LoVo (cell line): ENCODE measurements at places on chromosomes 11 and 22.

DNA sequence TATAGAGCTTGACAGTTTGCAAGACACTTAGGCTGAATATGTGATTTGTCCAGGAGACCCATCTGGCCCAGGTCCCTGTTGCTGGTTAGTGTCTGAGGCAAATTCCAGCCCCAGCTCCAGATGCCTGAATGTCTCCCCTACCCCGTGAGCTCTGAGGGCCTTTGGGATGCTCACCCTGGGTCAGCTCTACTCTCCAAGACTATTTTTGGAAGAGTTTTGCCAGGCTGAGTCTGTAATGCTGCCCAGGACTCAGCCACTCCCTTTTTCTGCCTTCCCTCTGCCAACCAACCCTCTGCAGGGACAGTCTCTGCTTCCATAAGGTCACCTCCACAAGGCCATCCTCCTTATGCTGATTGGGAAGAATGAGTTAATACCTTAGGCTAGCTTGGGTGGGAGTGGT is 66.3 kb downstream of the CABIN1 start:
- no peak for DNase-seq

GRCh38 chr11:8765294-8765693 is 82.7 kb downstream of the RPL27A start:
- no peak for DNase-seq

- no peak for DNase-seq
Measured at GRCh38 chr11:15229069-15229468, 114.3 kb downstream of the INSC start.

DNA sequence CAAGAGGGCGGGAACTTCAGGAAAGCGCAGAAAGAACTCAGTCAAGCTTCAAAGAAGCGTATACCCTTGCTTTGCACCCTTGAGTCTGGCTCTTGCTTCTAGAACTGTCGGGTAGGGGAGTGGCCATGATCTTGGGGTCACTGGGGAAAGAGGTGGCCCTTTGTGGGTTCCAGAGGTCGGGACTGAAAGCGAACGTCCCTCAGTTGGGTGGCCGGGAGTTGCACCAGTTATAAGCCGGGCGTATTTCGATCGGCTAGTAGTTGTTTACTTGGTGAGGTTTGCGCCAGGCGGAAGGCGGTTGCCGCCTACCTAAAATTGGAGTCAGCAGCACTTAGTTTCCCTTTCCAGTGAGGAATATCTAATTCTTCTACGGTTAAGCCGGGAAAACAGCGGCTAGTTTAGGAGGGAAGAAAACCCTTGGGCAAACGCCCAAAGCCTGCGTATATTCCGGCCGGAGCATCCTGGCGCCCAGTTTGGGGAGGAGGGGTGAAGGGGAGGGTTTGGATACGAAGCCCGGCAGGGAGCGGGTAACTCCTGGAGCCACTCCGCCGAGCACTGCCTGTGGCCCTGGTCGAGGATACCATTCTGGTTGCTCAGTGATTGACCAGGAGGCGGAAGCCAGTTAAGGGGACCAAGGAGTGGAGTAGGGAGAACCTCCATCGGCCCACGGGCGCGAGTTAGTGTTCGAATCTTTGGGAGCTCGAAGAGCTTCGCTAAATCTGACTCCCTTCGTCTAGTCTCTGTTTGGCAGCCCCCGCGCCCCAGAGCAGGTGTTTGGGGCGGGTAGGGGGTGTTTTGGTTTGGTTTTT is 807 bp upstream of the WT1 start:
- no peak for DNase-seq

DNA sequence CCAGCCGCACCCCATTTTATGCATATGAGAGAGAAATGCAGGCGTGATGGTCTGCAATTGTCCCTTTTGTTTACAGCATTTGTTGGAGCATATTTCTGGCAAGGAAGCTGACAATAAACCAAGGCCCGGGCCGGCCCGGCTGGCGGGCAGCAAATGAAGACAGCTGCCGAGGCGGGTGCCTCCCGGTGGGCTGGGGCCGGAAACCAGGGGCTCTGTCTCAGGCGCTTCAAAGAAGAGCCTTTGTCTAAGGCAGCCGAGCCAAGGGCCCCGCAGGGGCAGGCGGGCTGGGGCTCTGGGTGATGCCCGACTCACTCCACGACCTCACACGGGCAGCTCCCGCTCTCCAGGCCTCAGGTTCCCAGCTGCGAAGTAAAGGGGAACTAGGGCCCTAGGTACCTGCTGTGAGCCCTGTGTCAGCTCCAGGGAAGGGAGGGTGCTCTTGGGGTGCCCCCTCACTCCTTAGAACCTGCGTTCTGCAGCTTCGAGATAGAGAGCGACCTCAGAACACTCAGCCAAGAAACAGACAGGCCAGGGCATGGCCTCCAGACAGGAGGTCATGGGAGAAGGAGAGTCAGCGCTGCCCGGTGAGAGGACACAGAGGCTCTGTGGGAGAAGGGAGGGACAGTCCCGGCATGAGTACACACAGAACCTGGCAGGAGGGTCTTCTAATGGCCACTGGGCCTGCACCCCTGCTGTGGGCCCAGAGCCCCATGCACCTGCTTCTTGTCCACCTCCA is 2.4 kb downstream of the LINC01488 start:
- no peak for DNase-seq

DNA sequence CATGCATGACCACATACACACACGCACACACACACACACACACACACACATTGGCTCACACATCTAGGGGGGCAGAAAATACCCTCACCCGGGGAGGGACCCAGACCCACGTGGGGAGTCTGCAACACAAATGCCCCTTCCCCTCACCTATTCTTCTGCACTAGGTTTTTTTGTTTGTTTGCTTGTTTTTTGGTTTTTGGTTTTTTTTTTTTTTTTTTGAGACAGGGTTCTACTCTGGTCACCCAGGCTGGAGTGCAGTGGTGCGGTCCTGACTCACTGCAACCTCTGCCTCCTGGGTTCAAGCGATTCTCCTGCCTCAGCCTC is 28.4 kb downstream of the WEE1 start:
- no peak for DNase-seq

- no peak for DNase-seq
Measured at GRCh38 chr11:105588001-105588400, 21.9 kb upstream of the GRIA4 start.

GRCh38 chr22:44734801-44735517 is 17.4 kb upstream of the ARHGAP8 start:
- DNase-seq: no peak

- DNase-seq: no peak
Measured at GRCh38 chr11:129731316-129731715, 84.3 kb upstream of the TMEM45B start.

DNA sequence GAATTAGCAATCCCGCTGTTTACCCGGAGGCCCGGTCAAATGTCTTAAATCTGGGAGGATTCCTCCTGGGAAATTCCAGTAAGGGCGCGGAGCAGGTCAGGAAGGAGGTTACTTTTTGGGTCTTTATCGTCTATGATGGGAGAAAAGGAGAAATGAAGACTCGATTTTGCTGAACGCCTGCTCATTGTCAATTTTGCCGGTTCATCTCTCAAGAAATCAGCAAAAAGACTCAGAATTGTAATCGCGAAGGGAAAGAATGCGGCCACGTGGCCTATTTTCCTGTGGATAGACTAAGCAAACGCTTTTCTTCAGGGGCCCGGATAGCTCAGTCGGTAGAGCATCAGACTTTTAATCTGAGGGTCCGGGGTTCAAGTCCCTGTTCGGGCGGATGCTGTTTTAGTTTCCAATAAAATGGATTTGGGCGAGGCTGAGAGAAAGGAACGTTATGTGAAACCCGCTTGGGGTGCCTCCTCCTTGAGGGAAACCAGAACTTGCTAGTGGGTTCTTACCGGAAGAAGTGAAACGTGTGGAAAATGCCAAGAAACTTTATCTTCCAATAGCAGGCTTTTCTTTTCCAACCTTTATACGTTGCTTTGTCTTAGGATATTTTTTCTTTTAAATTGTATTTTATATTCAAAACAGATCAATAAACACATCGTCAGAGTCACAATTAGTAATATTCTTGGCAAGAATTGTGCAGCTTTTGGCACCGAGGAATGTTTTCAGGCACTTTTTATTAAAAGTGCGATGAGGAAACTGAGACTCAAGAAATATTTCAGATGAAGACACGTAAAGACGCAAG is 45.0 kb downstream of the OR4D9 start:
- DNase-seq: peak; percentile 46

DNA sequence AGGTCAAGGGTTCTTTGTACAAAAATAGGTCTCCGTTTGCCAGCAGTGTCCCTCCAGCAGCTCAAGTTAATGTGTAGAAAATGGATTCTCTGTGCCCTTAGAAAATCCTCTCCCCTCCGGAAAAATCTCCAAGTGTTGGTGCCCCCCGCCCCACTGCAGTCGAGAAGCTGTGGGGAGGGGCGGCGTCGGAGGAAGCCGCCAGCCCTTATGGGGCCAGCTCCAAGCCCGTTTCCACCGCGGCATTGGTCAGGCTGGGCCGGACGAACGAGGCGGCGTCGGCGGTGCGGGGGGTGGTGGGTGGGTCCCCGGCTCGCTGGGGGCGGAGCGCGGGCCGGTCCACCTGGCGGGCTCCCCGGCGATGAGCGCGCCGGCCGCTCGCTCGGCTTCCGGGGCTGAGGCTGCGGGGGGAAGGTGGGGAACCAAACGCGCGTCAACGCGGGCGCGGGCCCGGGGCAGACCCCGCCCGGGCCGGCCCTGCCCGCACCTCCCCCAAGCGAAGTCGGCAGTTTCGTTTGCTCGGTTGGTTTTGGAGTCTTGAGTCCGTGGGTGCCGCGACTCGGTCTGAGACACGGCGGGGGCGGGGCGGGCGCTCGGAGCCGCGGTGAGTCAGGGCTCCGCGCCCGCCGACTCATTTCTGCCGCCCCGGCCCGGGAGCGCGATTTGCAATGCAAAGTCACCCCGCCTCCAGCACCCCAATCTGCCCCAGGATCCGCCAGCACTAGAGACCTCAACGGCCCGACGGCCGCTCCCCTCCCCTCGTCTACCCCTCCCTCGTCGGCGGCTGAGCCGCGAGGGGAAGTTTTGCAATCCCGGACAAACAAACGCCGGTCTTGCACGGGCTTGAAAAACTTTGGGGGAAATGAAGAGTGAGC is 1.4 kb downstream of the ASCL2 start:
- peak; percentile 14 for DNase-seq

- peak; percentile 46 for DNase-seq
Measured at GRCh38 chr11:77467233-77467632, 6.7 kb downstream of the PAK1 start.

- DNase-seq: no peak
Measured at GRCh38 chr11:13141731-13142709, 132.9 kb downstream of the RASSF10 start.

- no peak for DNase-seq
Measured at GRCh38 chr22:40890881-40891280, 29.0 kb upstream of the DNAJB7 start.

- DNase-seq: no peak
Measured at GRCh38 chr11:91308069-91308468, 916.5 kb upstream of the FAT3 start.

GRCh38 chr11:114713756-114714155 is 35.4 kb downstream of the NXPE2 start:
- DNase-seq: no peak

GRCh38 chr11:6655020-6655789 is 404 bp downstream of the DCHS1 start:
- no peak for DNase-seq

GRCh38 chr11:78109081-78110015 is 29.7 kb upstream of the NDUFC2 start:
- no peak for DNase-seq

- DNase-seq: no peak
Measured at GRCh38 chr11:8794126-8794525, 111.5 kb downstream of the RPL27A start.

DNA sequence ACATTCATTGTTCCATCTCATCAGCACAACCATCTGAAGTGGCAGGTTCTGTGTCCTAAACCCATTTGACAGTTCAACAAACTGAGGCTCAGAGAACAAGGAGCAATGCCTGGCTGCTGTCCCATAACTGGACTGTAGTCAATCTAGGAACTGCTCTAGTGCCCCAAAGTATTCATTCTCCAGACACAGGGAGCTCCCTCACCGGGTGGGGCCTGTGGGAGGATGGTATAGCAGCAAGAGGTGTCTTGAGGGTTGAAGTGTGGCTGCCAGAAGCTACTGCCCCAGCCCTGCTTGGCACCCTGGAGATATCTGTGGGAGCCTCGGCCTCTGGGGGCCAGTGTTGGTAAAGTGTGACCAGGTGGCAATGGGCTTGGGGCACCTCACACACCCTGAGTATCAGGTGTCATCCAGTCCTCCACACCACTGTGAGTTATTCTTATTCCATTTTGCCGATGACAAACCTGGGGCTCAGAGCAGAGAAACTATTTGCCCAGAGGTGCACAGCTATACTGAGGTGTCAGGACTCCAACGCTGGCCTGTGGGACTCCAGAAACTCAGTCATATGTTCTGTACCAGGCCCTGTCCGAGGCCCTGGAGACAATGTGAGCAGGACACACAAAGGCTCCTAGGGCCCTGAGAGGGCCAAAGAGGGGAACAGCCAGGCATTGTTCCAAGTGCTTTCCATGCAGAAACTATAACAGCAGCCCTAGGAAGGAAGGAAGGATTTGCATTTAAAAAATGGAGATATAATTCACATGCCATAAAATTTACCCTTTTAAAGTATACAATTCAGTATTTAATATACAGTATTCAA is 46.0 kb upstream of the KLHL35 start:
- no peak for DNase-seq

- DNase-seq: no peak
Measured at GRCh38 chr11:73577496-73577917, 20.4 kb downstream of the FAM168A start.

- no peak for DNase-seq
Measured at GRCh38 chr11:56273854-56274253, at the start of gene OR5T1. TSS of gene OR5T1 (plus strand) at chr11:56274154. CDS start at chr11:56275639, 1,485 bp downstream.

DNA sequence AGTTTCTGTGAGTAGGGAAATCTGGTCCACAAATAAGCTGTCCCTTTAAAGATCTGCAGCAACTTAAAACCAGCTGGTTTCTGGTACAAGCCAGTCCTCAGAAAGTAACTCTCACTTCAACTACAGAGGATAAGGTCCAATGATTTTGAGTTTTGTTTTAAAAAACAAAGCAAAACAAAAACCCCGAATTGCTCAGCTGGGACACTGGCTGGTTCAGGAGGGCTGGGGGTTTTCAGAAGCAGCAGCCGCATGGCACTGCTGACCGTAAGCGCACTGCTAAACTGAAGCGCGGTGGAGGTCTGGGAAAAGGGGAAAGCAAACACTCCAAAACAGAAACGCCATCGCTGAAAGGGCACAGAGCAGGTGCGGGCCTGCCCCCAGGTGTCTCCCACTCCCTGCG is 59.7 kb downstream of the MICAL3 start:
- no peak for DNase-seq

GRCh38 chr11:104570078-104570701 is 328.1 kb downstream of the CASP12 start:
- no peak for DNase-seq

- DNase-seq: no peak
Measured at GRCh38 chr22:23001463-23001862, 68.9 kb upstream of the GNAZ start.
